ENCODE measurements at places on chromosomes 11 and 22.

DNA sequence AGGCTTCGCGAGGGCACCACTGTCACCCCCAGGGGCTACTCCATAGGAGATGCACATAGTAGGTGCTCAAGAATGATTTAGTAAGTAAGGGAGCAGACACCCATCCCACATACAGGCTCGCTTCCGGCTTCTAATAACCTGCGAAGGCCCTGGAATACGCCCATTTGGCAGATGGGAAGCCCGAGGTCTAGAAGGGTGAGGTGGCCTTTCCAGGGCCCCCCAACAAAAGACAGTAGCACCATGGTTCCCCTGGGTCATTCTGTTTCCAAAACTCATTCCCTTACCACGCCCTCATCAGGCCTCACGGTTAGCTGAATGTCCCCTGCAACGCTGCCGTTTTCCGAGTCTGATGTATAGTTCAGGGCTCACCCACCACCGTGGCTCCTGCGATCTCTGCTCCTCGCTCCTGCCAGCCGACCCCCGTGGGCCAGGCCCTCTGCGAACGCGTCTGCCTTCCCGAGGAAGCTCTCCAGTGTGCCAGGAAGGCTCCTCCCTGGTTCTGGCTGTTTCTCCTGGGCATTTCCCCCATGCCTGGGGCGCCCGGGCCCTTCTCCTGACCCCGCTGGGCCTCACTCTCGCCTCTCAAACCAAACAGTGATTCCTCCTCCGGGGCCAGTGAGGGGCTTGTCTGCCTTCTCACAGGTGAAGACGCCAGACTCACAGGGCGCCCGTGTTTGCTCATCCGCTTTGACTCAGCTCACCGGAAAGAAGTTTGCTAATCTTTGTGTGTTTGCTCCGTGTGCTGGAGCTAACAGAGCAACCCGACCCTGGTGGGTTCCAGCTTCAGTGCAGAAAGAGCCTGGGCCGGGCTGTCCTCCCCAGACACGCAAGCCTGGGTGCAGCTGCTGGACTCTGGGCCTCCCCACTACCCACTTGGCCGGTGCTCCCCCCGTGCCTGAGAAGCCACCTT lies 86.6 kb downstream of the RTL6 start:
- DNase-seq, result no peak

GRCh38 chr11:69774354-69775162 lies 583 bp downstream of the FGF4 start:
- no peak for DNase-seq

DNA sequence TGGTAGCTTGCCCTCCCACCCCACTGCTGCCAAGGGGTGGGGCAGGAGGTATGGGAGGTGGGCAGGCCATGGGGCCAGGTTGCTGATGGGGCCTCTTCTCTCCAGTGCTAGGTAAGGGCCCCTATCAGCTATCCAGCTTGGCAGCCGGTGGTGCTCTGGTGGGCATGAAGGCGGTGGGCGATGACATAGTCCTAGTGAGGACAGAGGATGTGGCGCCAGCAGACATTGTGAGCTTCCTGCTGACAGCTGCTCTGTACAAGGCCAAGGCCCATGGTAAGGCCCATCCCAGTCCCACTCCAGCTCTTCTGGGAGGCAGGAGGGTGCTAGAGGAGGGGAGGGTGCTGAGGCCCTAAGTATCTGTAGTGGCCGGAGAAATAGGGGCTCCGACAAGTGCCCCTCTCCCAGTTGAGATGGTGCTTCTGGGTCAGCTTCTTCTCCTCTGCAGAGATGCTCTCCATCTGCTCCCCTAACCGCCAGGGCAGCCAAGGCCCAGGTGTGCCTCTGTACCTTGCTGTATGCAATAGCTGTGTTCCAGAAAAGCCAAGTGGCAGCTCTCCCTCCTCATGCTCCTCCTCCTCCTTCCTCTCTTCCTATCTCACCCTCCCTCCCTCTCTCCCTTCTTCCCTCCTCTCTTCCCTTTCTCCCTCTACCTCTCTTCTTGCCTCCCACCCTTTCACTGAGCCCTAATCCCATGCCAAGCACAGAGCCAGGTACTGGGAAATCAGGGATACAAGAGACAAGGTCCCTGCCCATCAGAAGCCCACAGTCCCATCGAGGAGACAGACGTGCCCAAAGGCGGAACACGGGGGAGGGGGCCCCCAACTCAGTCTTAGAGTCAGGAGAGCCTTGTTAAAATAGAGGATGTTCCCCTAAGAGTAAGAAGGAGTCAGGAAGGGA lies 55.3 kb downstream of the OTOG start:
- DNase-seq, result no peak

GRCh38 chr11:83070731-83071566 lies 748 bp downstream of the RAB30 start:
- DNase-seq, result no peak

DNA sequence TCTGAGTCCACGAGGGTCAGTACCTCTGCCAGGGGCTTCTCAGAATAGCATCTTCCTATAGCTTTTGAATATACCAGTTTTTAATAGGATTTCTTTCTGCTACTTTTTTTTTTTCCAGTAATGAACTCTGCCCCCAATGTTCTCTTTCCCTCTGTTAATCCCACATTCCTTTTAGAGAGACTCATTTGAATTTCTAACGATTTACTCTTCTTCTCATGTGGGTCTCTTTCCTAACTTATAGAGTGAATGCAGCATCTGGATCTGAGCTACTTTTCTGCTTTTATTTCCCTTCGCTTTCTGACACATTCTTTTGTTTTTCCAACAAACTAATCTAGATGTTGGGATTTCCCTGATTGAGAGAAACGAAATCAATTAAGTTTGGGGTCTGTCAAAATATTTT lies 71.4 kb downstream of the INSC start:
- DNase-seq, result no peak

DNA sequence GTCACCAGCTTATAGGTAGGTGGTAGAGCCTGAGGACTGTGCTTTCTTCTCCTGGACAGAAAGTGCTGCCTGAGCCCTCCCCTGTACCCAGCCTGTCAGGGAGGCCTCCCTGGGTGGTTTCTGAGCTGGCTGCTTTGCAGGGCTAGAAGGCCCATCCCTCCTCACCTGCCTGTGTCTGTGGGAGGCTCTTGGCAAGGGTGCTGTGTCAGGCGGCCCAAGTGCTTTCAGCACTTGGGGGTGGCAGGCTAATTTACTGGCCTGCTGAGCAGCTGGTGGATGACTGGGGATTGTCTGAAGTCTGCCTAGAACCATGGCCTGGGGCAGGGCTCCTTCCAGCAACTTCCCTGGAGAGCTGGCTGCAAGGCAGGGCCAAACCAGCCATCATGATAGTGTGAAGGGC lies 139.0 kb upstream of the NAV2 start:
- no peak for DNase-seq

DNA sequence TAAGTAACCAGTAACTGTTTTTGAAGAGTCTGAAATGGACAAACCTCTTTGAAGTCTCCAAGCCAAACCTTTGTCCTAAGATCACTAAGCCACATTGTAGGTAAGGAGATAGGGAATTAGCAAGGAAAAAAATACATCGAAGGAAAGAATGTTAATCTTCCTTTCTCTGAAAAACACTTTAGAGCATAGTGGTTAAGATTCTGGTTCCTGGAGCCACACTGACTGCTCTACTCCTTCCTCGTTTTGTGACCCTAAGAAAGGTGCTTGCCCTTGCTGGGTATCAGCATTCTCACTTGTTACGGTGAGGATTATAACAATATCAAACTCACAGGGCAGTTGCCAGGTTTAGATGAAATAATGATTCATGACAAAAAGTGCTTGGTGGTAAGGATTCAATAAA lies 104.0 kb downstream of the SIK3 start:
- no peak for DNase-seq
